SJCRH30 (cell line): ENCODE measurements at places on chromosomes 7 and 10. TPM values are rescaled to one million over a fixed set of nuclear protein-coding genes. Genes with fewer than 3 reads are reported as not detected.
A peak's percentile ranks its signal among the peaks of the same experiment; 100 is the strongest.

Gene BCL7B
- total RNA-seq: 38.8 and 39.7 TPM in 2 replicates

Gene CXCL12
- not detected in 2 replicates for total RNA-seq

Gene SLC13A1
- 0.03 and 0.14 TPM in 2 replicates for total RNA-seq

Gene NEURL1
- 2.6 and 4.1 TPM in 2 replicates for total RNA-seq

Gene SYT15B
- 0.06 TPM in 1 of 2 replicates, not detected in the other for total RNA-seq

Gene TUBAL3
- total RNA-seq: not detected in 2 replicates

Gene GRM8
- 0.36 and 1.0 TPM in 2 replicates for total RNA-seq

Gene CALN1
- 0.02 TPM in 1 of 2 replicates, not detected in the other for total RNA-seq

Gene TMEM184A
- not detected in 2 replicates for total RNA-seq

Gene ADAM8
- 0.56 and 0.67 TPM in 2 replicates for total RNA-seq

- peak; percentile 49 for DNase-seq
Observed at GRCh38 chr7:69047151-69047754, 551.0 kb upstream of the AUTS2 start.

- no peak for DNase-seq
Observed at GRCh38 chr10:71093531-71093930, 118.8 kb upstream of the UNC5B start.

- DNase-seq: no peak
Observed at GRCh38 chr10:67259319-67259929, 333.6 kb downstream of the LRRTM3 start.

DNA sequence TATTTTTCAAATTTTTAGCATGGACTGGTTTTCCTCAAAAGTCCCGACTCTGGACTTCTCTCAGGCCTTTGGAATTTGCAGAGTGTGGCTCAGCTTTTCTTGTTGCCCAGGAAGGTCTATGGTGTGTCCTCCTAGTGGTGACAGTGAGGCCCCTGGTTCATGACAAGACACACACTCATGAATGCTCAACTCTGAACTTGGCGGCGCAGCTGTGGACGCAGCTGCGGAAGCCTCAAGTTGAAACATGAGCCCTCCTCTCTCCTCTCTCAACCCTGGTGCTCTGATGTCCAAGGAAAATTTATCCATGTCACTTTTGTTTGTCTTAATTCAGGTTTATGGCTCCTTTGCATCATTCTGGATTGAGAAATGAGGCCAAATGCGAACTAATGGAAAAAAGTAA is 183.9 kb downstream of the HECW1 start:
- DNase-seq: peak; percentile 60

DNA sequence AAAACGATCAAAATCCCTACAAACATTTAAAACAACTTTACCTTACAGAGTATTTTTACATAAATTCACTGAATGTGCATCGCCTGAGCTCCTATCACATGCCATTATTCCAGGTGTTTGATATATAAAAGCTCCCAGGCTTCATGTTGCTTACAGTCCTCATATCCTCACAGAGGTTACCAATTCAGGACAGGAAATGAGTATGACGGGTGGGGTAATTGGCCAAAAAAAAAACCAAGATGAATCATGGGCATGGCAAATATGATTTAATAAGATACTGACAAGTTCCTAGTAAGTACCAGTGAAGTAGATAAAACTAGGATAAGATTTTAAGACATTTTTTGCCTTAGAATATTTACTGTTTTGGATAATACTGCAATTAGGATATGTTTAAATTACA is 135.8 kb downstream of the KMT2E start:
- DNase-seq: no peak

- DNase-seq: no peak
Observed at GRCh38 chr7:14995774-14996173, 93.2 kb upstream of the DGKB start.

DNA sequence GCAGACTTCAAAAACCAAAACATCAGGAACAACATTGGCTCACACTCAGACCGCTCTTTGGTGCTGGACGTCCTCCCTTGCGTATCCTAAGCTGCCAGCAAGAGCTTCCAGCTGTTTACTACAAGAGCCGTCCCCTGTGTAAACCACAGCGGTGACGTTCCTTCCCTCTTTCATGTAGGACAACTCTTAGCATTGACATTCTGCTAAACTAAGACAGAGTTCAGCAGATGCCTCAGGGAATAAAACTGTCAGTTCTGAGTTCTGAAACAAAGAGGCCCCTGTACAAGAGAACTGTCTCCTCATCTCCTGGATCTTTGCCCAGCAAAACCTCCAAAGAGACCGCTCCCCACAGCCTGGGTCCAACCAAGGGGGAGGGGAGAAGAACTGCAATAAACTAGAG is 57.8 kb upstream of the OPALIN start:
- peak; percentile 96 for DNase-seq

GRCh38 chr7:97025983-97026714 is 1.5 kb upstream of the DLX5 start:
- no peak for DNase-seq

DNA sequence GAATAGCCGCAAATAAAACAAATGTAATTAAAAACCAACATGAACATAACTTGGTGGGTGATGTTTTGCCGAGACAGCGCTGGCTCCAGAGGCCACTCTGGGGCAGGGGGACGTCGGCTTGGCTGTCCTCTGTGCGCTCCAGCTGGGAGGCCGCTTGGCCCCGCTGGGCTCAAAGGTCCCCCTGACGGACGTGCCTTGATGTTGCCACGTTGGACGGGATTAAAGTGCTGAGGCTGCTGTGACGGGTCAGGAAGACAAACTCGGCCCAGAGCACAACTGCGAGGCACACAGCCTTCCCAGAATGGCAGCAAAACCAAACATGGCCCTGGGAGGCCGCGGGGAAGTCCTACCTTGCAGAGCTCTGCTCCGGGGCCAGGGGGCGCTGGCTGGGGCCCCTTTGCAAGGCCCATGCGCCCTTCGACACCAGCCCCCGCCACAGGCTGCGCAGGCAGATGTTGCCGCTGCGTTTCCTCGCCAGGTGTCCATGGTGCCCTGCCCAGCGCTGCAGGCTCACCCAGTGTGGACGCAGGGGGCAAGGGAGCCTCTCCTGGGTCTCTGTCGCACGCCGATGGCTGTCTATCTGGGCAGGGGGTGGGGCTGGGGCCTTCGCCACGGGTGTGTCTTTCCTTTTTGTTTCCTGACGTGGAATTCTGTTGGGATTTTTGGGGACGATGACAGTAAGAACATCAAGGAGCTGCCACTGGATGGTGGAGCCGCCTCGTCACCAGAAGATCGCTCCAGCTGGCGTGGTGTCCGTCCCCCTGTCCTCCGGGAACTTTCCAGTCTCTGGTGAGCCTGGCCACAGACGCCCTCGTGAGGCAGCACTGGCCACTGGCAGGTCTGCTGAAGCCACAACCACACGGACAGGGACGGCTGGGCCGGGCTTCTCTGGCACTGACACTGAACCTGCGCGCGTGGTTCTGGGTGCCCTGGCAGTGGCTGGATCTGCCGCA is 99.6 kb upstream of the DIP2C start:
- DNase-seq: no peak

GRCh38 chr10:105837951-105838350 is 1196.9 kb downstream of the SORCS3 start:
- no peak for DNase-seq

GRCh38 chr7:73999664-74000435 is 28.1 kb upstream of the ELN start:
- DNase-seq: no peak

DNA sequence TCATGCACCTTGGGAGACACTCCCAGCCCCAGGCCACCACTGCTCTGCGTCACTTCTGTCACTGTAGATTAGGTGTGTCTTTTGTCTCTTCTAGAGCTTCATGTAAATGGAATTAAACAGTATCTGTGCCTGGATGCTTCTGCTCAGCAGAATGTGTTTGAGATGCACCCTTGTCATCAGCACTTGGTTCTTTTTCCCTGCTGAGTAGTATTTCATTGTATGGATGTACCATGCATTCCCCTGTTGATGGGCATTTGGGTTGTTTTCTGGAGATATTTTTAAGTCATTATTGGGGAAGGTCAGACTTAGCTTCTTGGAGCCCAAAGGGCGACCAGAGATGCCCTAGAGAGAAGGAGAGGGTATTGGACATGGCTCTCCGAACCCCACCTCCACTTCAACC is 124.3 kb upstream of the MACROH2A2 start:
- no peak for DNase-seq

- no peak for DNase-seq
Observed at GRCh38 chr10:9023206-9023605, 968.7 kb downstream of the GATA3 start.

- DNase-seq: peak; percentile 20
Observed at GRCh38 chr10:129719889-129720590, 244.0 kb downstream of the EBF3 start.

- peak; percentile 47 for DNase-seq
Observed at GRCh38 chr10:99431190-99431760, 851 bp upstream of the GOT1 start.

GRCh38 chr7:33669251-33669670 is 236.1 kb upstream of the BMPER start:
- DNase-seq: peak; percentile 46

DNA sequence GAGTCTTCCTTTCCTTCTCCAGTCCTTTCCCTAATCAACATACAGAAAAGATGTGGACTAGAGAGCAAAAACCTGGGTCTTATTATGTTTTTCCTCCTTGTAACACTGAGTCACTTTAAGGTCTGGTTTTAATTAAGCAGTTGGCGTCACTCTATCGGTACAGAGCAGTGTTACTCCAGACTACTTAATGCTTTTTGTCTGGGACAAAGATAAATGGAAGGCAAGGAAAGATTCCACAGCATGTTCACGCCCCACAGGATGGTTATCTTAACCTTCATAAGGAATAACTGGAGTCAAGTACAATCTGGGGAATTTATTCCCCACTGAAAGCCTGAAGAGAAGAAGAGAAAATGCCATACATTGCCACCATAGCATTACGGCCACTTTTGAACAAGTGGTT is 145.7 kb downstream of the ELAPOR2 start:
- no peak for DNase-seq

GRCh38 chr10:27815261-27815660 is 69.6 kb upstream of the MKX start:
- no peak for DNase-seq

DNA sequence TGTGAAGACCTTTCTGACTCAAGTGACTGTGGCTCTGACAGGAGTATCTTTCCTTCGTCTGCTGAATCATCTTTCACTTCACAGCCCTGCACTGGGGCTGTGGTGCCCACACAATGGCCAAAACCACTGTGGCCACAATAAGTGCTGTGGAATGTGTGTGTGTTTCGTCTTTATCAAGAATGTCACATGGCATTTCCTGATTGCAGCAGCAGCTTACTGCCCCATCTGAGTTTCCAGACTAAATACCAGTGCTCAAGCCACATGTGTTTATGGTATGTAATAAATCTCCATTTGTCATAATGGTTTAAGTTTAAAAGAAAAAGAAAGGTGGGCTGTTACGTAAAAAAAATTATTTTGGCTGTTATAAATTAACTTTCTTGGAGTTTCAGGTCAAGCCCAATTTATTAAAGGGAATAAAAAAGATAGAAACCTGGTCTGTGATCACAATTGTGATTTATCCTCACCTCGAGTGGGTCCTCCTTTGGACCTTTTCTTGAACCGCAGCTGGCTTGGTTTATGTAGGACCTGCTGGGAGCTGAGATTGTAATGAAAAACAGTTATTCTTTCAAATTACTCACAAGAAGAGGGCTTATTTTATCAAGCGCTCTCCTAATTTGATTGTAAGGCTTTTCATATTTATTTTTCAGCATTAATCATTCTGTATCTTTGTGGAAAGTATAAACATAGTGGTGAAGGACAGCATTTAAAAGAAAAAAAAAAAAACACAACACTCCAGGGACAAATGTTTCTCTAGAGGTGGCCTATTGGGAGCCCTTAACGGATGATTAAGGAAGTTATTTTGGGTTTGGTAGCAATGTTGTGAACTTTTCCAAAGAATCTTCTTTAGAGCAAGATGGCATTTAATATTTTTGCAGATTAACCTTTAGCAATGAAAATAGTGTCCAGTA is 116.2 kb downstream of the LRMDA start:
- peak; percentile 17 for DNase-seq

DNA sequence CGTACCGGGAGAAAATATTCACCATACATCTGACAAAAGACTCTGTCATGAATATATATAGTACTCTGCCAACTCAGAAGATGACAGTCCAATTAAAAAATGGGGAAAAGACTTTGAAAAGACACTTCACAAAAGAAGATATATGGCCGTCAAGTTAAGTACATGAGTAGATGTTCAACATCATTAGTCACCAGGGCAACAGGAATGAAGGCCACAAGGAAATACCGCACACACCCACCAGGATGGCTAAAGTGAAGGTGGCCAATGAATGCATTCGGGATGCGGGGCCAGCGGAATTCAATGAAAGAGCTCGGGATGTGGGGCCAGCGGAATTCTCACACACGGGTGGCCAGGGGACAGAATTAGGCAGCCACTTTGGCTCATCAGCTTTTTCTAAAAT is 42.2 kb downstream of the MAD1L1 start:
- DNase-seq: no peak

DNA sequence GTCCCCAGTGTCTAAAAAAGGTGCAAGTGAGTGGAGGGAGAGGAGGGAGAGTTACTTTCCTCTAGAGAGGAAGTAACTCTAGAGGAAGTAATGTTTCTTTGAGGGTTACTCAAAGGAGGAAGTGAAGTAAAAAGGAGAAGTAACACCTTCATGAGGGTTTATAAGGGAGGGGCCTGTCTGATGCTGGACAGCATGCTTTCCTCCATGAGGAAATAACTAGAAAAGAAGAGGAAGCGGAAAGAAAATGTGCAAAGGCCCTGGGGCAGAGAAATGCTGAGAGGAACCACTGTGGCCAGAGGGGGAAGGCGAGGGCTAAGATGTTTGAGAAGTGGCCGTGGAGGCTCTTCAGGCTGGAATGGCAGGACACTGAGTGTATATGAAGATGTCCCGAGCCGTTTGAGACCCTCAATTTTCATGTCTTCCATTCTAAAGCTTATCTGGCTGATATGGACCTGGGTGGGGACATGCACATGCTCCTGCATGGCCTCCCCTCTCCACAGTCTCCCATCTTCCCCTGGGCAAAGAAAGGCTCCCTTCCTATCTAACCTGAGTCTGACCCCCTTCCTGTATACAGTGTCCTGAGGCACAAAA is 3.4 kb upstream of the SLC18A2 start:
- DNase-seq: no peak

DNA sequence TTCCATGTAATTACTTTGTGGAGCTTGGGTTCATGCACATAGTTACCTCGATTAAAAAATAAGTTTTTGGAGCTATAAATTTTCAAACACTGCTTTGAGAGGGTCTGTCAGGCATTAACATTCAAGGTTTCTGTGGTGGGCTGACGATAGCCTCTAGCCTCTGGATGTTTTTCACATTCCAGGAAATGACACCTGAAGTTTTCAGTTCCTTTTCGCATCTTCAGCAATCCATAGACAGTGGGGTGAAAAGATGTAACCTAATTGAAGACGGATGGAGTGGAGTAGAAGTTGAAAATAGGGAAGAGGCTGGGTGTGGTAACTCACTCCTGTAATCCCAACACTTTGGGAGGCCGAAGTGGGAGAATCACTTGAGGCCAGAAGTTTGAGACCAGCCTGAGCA is 197.7 kb downstream of the AUTS2 start:
- DNase-seq: no peak

GRCh38 chr7:1897076-1897860 is 227.2 kb downstream of the ELFN1 start:
- no peak for DNase-seq

- peak; percentile 28 for DNase-seq
Observed at GRCh38 chr10:110993024-110993693, 73.8 kb downstream of the SHOC2 start.
